ENCODE measurements at places on chromosomes 12 and 14.

DNA sequence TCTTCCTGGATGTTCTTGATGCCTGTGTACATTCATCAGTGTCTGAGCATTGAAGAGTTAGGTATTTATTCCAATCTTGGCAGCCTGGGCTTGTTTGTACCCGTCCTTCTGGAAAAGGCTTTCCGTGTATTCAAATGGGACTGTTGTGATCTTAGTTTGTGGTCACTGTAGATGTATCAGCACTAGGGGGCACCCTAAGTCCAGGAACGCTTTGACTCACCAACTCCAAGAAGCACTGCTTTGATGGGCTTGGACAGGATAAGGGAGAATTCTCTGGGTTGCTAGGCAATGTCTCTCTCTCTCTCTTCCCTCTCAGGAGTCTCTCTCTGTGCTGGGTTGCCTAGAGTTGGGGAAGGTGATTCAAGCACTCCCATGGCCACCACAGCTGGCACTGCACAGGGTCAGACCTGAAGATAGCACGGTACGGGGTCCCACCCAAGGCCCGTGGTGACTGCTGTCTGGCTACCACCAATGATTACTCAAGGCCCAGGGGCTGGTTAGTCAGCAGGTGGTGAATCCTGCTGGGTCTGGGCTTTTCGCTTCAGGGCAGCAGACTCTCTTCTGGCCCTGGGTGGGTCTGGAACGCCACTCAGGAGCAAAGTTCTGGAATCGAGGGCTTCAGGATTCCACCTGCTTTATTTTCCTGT is 211.1 kb upstream of the RGS6 start:
- peaks cover 5% of the 10 kb centered on the region for H3K4me1 ChIP-seq
- no peak overlapping the region for H3K27ac ChIP-seq
- H3K4me3 ChIP-seq, result no peak overlapping the region
- H3K27me3 ChIP-seq, result no peaks in the 10 kb centered on the region
- no peak for DNase-seq

GRCh38 chr14:101851736-101852405 is 90.4 kb downstream of the PPP2R5C start:
- H3K4me1 ChIP-seq, result peaks cover 5% of the 10 kb centered on the region
- no peak for DNase-seq
- no peak overlapping the region for H3K27ac ChIP-seq
- no peak overlapping the region for H3K4me3 ChIP-seq

DNA sequence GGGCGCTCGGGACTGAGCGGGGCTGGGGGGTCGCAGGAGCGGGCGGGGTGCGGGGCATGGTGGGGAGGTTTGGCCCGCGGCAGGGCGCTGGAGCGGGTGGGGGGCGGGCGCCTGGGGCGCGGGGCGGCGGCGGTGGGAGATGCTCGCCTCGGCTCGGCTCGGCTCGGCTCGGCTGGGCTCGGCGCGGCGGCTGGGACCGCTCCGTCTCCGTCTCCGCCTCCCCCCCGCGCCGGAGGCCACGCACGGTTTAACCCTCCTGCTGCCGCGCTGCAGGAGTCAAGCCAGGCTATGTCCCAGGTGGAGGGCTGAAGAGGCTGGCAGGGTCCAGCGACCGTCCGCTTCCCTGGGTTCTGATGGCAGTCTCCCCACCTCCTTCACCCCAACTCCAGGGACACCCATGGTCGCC is at the start of gene PIANP:
Gene PIANP (minus strand): TSS at position 170 of the 406 bp plus-strand sequence. CDS start 2,754 bp downstream, outside the sequence.
- H3K27ac ChIP-seq, result peak within 1 kb of the TSS; percentile 25
- peak within 1 kb of the TSS; percentile 58 for H3K4me3 ChIP-seq
- H3K4me1 ChIP-seq, result peaks cover 21% of the 10 kb centered on the region
- peaks cover 20% of the 10 kb centered on the region for H3K27me3 ChIP-seq

DNA sequence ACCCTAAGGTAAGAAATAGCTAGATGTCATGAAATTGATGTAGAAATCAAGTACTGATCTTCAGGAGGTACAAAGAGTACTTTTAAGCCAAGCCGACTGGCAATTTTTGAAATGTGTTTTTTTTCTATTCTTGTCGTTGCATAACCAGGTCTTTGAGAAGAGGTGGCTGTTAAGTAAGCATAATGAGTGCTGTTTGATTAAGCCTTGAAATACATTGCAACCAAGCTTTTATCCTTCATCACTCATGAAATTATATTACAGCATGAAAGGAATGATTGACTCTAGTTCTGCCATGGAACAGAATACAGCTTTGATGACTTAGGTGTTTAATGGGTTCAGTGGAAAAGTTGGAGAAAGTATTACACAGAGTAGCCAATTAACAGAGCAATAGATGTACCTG is 1720.2 kb upstream of the SEL1L start:
- H3K27me3 ChIP-seq, result no peaks in the 10 kb centered on the region
- H3K27ac ChIP-seq, result no peak overlapping the region
- H3K4me1 ChIP-seq, result no peaks in the 10 kb centered on the region
- no peak for DNase-seq
- H3K36me3 ChIP-seq, result no peaks in the 10 kb centered on the region

DNA sequence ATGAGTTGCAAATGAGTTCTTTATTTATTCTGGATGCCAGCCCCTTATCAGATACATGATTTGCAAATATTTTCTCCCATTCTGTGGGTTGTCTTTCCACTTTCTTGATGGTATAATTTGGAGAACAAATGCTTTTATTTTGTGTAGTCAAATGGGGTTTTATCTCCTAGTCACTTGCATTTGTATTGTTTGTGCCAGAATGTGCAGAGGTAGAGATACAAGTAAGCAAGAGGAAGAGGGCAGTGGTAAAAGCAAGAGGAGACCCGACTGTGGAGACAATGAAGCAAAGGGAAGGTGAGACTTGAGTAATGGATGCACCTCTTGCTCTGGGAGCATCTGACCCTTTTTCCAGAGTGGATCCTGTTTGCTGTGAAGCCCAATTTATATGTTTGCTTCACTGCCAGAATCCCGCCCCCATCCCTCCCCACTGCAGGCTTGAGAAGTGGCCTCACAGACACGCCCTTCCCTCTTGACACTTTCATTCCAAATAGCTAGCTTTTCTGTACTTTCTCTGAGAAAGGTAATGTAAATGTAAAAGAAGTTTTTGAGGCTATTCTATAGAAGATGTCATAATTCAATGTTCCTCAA is 786 bp upstream of the PFKM start:
- no peaks in the 10 kb centered on the region for H3K36me3 ChIP-seq
- DNase-seq, result no peak
- H3K27me3 ChIP-seq, result no peaks in the 10 kb centered on the region
- H3K4me3 ChIP-seq, result peak overlapping the region; percentile 91

GRCh38 chr14:61545726-61546455 is 149.4 kb upstream of the HIF1A start:
- H3K4me3 ChIP-seq, result no peak overlapping the region
- H3K27ac ChIP-seq, result no peak overlapping the region
- H3K27me3 ChIP-seq, result peaks cover 3% of the 10 kb centered on the region
- peaks cover 43% of the 10 kb centered on the region for H3K4me1 ChIP-seq

DNA sequence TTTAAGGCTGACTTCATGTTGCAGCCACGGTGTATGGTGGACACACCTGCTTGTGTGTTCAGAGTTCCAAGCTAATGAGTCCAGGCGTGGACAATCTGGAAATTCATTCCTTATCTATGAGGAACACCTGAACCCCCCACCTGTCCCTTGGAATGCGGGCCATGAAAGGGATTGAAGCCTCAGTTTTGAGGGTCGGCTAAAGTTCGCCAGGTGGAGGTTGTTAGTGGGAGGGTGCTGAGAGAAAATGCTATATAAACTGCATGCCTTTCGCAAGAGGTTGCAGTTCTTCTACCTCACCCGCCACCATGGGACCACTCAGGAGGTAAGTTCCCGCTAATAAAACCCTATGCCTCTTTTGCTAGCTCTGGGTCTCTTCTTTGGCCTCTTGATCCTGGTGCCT is 348.0 kb downstream of the BCL11B start:
- no peak overlapping the region for H3K4me3 ChIP-seq
- no peaks in the 10 kb centered on the region for H3K27me3 ChIP-seq
- no peak overlapping the region for H3K27ac ChIP-seq
- H3K4me1 ChIP-seq, result no peaks in the 10 kb centered on the region
- DNase-seq, result no peak

GRCh38 chr14:69529563-69529962 is 45.0 kb downstream of the PLEKHD1 start:
- H3K36me3 ChIP-seq, result peaks cover 3% of the 10 kb centered on the region
- no peak overlapping the region for H3K4me3 ChIP-seq
- H3K4me1 ChIP-seq, result no peaks in the 10 kb centered on the region
- H3K27ac ChIP-seq, result no peak overlapping the region

GRCh38 chr12:92363295-92364146 is 217.9 kb upstream of the BTG1 start:
- H3K4me3 ChIP-seq, result peak overlapping the region; percentile 23
- H3K36me3 ChIP-seq, result no peaks in the 10 kb centered on the region
- peaks cover 10% of the 10 kb centered on the region for H3K4me1 ChIP-seq
- H3K27ac ChIP-seq, result peak overlapping the region; percentile 16
- no peaks in the 10 kb centered on the region for H3K27me3 ChIP-seq

DNA sequence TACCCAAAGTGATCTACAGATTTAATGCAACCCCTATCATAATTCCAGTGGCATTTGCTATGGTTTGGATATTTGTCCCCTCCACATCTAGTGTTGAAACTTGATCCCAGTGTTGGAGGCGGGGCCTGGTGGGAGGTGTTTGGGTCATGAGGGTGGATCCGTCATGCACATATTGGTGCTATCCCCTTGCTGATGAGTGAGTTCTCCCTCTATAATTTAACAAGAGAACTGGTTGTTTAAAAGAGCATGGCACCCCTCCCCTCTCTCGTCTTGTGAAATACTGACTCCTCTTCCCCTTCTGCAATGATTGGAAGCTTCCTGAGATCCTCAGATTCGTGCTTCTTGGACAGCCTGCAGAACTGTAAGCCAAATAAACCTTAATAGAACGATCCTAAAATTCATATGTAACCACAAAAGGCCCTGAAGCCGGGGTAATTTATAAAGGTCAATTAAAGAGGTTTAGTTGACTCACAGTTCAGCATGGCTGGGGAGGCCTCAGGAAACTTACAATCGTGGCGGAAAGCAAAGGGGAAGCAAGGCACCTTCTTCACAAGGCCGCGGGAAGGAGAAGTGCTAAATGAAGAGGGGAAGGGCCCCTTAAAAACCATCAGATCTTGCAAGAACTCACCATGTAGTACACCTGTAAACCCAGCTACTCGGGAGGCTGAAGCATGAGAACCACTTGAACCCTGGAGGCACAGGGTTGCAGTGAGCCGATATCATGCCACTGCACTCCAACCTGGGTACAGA is 41.2 kb downstream of the SLC39A9 start:
- no peaks in the 10 kb centered on the region for H3K4me1 ChIP-seq
- no peak for DNase-seq
- H3K36me3 ChIP-seq, result peaks cover 3% of the 10 kb centered on the region
- no peaks in the 10 kb centered on the region for H3K27me3 ChIP-seq

GRCh38 chr12:56806303-56806702 is 43.2 kb downstream of the HSD17B6 start:
- DNase-seq, result no peak
- no peak overlapping the region for H3K27ac ChIP-seq
- peaks cover 5% of the 10 kb centered on the region for H3K4me1 ChIP-seq
- no peaks in the 10 kb centered on the region for H3K27me3 ChIP-seq
- no peaks in the 10 kb centered on the region for H3K36me3 ChIP-seq

DNA sequence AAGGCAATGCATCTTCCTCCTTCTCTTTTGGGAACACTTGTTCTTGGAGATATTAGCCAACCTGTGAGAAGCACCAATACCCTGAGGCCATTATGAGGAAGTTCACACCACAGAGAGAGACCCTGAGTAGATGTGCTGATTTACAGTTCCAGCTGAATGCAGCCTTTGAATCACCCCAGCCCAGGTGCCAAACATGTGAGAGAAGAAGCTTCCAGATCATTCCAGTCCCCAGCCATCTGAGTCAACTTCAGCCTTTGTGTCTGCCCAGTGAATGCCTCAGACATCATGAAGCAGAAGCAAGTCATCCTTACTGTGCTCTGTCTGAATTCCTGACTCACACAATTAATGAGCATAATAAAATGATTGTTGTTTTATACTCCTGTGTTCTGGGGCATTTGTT is 25.1 kb downstream of the C12orf42 start:
- no peaks in the 10 kb centered on the region for H3K4me1 ChIP-seq
- H3K27ac ChIP-seq, result no peak overlapping the region
- H3K36me3 ChIP-seq, result no peaks in the 10 kb centered on the region
- H3K4me3 ChIP-seq, result no peak overlapping the region
- no peak for DNase-seq

DNA sequence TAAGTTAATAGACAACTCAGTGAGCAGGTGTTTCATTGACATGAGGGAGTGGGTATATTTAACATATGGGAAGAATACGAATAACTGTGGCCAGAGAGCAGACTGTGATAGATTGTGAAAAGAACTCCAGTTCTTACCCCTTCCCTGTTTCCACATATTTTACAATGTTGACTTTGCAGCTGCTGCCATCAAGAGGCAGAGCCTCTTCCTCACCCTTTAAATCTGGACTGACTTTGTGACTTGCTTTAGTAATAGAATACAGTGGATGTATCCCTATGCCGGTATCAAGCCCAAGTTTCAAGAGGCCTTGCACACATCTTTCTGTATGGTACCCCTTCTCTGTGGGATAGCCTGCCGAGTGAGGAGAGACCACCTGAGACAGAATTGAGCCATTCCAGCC is 356.7 kb downstream of the ETNK1 start:
- H3K27ac ChIP-seq, result no peak overlapping the region
- no peaks in the 10 kb centered on the region for H3K36me3 ChIP-seq
- no peaks in the 10 kb centered on the region for H3K4me1 ChIP-seq
- H3K27me3 ChIP-seq, result no peaks in the 10 kb centered on the region

GRCh38 chr14:105212541-105213300 is 31.6 kb upstream of the NUDT14 start:
- no peak overlapping the region for H3K4me3 ChIP-seq
- no peaks in the 10 kb centered on the region for H3K4me1 ChIP-seq
- H3K36me3 ChIP-seq, result peaks cover 97% of the 10 kb centered on the region
- no peak for DNase-seq
- no peaks in the 10 kb centered on the region for H3K27me3 ChIP-seq

DNA sequence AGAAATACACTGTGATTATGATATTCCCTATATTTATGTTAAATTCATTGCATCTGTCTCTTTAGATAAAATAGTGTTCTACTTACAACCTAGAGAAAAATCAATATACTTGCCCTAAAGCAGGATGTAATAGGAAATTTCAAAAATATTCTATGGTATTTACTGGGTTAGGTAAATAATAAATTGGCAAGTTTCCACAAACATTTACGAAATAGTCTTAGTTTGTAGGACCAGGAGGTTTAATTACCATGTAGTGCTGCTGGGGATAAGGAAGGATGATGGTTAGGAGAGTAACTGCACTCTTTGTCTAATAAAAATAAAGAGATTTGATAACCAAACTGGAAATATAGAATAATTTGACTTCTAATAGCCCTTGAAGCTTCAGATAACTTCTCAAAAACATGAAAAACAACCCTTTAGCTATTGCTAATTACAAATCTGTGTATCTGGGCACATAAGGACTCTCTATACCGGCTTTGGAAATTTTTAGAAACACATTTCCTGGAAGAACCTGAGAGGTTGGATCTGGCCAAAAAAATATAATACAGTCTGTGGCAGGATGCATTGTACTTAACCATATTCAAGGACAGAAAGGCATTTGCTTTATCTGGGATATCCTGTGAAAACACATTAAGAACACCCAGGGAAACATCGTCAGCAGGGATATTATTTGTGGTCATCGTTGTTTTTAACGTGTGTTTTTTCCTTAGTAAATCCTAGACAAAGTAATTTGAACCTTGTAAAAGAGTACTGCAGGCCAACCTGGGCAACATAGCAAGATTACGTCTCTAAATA is 36.7 kb upstream of the TMCC3 start:
- H3K4me1 ChIP-seq, result peaks cover 10% of the 10 kb centered on the region
- H3K36me3 ChIP-seq, result no peaks in the 10 kb centered on the region
- no peak overlapping the region for H3K27ac ChIP-seq
- DNase-seq, result no peak
- H3K4me3 ChIP-seq, result no peak overlapping the region

GRCh38 chr12:42564556-42564955 is 25.0 kb downstream of the PRICKLE1 start:
- no peaks in the 10 kb centered on the region for H3K4me1 ChIP-seq
- H3K27ac ChIP-seq, result no peak overlapping the region
- DNase-seq, result no peak
- H3K27me3 ChIP-seq, result no peaks in the 10 kb centered on the region
- H3K4me3 ChIP-seq, result no peak overlapping the region

Data from spinal cord (tissue), 10 donors.